ENCODE measurements at places on chromosomes 7 and 10.

DNA sequence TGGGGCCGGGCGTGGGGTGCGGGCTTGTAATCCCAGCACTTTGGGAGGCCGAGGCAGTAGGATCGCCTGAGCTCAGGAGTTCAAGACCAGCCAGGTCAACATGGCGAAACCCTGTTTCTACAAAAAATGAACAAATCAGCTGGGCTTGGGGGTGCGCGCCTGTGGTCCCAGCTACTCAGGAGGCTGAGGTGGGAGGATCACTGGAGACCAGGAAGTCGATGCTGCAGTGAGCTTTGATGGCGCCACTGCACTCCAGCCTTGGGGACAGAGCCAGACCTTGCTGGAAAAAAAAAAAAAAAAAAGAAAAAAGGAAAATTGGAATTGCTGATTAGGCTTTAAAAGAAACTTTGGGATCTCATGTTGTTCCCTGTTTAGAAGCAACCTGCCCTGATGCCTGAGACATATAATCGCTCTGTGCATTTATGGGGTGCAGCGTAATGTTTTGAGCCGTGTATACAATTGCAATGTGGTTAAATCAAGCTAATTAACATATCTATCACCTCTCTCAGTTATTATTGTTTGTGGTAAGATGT is 851 bp downstream of the AKR1E2 start:
- DNase-seq = no peak

DNA sequence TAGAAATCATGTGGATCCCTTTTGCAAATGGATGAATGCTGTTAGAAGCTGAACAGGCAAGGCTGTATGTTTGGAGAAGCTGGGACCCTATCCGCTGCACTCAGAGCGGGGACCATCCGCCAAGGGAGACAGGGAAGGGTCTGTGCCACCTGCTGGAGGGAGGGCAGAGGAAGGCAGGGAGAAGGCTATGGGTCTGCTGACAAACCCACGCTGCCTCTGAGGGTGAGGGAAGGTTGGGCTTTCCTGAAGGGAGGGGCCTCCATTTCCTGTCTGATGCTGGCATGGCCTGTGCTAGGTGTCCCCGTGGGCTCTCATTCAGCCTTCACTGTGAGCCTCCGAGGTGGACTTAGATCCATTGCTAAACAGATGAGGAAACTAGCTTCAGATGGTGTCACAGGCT is 5.3 kb upstream of the CRHR2 start:
- no peak for DNase-seq

DNA sequence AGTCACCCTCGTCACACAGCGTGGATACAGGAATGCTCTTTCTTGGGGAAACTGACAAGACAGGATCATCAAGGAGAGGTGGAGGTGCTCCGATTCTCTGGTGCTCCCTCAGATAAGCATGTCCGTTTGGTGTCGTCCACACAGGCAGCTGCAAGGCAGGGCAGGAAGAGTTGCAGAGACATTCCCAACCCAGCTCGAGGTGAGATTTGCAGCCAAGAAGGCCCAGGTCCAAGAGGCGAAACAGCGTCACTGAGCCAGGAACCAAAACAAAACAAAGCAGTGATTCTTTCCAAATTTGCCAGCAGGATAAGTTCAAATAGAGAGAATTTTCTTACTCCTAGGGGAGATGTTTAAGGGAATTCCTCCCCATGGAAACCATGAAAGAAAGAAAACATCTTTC is 386.5 kb upstream of the PFKP start:
- DNase-seq = peak; percentile 34

GRCh38 chr10:113557903-113558321 is 5.1 kb downstream of the HABP2 start:
- DNase-seq = no peak

DNA sequence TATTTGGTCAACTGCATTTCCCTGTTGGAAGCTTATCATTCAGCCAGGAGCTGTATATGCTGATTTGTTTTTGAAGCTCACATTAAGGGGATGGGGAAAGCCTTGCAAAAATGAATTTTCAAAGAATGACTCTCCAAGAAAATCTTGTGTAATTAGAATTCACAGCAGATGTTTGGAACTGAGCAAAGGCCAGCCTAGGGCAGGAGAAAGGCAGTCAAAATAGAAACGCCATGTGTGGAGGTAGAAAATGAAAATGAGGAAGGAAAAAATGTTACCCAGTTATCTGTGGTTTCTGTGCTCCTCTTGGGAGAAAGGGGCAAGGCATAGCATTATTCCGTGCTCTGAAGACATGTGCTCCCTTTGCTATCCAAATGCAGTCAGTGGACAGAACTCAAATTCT is 93.5 kb downstream of the NRP1 start:
- no peak for DNase-seq

DNA sequence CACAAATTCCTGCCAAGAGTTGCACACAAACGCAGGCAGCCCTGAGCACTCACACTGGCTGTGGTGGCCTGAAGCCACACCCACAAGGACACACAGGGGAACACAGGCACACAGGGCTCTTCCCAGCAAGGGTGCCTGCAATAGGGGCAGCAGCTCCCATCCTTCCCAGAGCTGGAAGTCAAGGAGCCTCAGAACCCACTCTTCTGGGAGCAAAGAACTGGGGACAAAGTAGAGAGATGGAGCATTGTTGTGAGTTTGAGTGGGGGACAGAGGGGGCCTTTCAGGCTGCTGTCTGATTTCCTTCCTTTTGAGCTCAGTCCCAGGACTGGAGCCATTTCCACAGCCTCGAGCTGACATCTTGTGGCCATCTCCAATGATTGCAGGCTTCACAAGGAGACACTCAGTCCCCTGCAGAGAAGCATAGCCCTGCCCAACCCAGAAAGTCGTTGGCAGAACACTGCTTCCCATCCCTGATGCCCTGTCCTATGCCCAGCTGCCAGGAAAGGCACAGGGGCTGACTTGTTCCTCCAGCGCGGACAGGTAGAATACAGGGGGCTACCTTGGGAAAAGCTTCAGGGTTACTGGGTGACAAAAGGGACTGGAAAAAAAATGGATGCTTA is 34.4 kb upstream of the SLF2 start:
- DNase-seq = peak; percentile 50
